ENCODE measurements at places on chromosomes 6 and 20.

GRCh38 chr6:11770546-11771466, 7.8 kb downstream of the ADTRP start:
- DNase-seq, result no peak

DNA sequence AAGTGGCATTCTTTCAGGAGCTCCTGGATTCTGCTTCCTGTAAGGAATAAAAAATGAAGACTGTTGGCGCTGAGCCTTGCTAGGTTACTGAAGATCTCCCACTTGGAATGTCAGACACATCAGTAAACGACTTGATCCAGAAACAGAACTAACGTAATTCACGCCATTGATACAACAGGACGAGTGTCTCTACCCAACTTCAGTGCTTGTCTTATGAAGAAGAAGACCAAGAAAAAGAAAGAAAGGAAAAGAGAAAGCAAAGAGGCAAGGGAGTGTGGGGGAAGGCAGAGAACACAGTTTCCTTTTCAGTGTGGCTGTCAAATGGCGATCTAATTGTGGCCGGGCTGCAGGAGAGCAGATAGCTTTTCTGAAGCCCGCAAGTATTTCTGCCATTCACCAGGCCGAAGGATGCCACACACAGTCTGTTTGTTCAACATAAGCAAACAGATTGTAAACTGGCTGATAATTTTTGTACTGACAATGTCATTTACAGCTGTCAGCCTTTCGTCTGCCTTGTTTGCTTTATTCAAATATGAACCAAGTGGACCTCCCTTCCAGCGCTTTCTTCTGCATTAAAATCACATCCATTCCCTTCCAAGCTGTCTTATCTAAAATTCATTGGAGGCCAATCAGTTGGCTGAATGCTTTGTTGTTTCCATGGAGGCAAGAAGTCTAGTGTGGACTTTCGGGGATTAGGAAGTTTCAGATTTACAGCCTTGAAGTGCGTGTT, 180.6 kb downstream of the FOXA2 start:
- DNase-seq, result no peak

- no peak for DNase-seq
Observed at GRCh38 chr6:6741264-6741663, 152.7 kb downstream of the LY86 start.

- no peak for DNase-seq
Observed at GRCh38 chr6:90285042-90285481, 11.6 kb downstream of the BACH2 start.
